NB4 (cell line): ENCODE measurements at places on chromosomes 1 and 21.

DNA sequence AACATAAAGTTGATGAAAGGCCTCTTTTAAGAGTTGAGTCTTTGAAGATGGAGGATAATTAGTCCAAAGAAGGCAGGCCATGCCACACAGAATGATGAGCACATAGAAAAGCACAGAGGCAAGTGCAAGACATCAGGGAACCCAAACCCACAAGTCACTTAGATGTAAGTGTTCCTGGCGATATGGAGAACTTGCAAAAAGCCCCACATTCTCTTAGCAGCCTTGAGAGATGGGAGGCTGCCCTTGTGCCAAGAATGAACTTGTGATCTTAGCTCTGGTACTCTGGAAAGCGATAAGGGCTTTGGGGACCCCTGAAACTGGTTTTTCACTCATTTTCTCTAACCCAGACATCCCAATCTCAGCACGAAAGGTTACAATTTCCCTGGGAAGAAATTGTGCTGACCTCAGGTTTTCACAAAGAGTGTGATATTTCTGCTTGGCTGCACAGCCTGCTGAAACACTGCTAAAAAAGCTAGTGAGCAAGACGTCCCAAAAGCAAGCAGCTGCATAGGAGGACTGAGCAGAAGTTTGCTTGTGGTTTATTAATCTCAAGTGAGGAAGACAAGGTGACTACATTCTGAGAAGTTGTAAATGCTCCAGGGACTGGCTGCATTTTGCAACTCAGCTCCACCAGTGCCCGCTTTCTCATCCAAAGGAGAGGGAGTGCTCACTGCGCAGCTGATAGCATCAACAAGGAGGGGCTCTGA, 496.9 kb upstream of the CAMK1G start:
- DNase-seq: no peak

- DNase-seq: peak; percentile 81
Measured at GRCh38 chr1:26530410-26530894, 891 bp downstream of the RPS6KA1 start.

GRCh38 chr1:121418369-121419049, 233.7 kb downstream of the SRGAP2C start:
- no peak for DNase-seq

DNA sequence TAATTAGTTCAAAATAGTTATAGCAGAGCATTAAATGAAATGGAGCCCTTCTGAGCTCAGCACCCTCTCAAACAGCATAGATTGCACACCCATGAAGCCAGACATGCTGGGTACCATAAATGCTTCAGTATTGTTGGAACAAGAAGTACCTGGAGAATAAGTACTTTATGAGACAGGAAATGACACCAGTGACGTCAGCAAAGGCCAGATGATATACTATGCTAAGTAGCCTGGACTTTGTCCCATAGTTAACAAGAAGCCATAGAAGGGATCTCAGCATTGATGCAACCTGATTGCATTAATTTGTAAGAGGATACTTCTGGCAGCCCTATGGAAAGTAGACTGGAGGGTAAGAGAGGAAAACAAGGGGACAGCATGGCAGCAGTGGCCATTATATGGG, 16.3 kb upstream of the GADD45A start:
- DNase-seq: no peak

- peak; percentile 64 for DNase-seq
Measured at GRCh38 chr1:248786156-248786555, 30.6 kb upstream of the LYPD8 start.

- no peak for DNase-seq
Measured at GRCh38 chr1:163296504-163297263, 25.1 kb upstream of the NUF2 start.

DNA sequence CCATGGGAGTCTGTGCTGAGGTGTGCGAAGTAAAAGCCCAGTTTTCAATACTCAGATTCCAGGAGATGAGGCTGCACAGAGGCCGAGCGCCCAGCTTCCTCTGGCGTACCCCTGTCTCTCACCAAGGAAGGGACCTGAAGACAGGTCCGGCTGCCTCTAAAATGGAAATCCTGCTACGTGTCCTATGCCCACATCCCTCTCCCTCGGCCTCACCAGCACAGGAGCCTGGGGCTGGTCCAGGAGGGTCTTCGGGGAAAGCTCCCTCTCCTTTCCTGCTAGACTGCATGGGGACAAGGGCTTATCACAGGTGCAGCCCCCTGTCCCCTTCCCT, 392 bp downstream of the MRPL55 start:
- DNase-seq: no peak

- DNase-seq: no peak
Measured at GRCh38 chr1:151085953-151086559, 15.5 kb downstream of the GABPB2 start.
